ENCODE measurements at places on chromosomes 1 and 21.

GRCh38 chr1:59906931-59907330 is 19.6 kb downstream of the CYP2J2 start:
- no peak for DNase-seq

DNA sequence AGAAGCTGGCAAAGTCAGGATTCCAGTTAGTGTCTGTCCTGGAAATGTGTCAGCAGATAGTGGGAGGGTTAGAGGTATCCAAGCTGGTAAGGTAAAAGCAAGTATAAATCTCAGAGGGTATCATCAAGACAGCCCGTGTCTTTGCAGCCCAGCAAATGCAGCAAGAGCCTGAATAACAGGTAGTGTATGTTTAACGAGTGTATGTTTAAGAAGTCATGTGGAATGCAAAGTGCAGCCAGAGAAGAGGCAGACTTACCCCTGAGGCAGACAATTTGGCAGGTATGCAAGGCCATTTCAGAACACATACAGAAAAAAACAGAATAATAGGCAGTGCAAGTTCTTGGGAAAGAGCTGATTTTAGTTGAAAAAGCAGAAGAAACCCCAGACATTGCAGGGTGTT is 411.0 kb upstream of the NEGR1 start:
- no peak for DNase-seq

DNA sequence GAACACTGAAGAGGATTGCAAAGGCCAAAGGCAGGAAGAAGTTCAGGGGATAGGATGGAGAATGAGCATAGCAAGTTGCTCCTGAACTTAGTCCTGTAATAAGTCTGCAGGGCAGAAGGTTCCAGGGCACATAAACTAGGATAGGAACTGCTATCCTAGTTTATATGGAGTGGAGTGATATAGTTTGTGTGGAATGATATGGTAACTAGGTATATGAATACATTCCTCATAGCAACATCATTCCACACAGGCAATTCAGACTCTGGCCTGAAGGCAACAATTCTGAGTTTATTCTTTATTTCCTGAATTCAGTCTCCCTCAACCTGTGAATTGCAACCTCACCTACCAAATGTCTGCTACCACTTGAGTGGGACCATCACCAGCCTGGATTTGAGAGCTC is 154.9 kb upstream of the GREM2 start:
- DNase-seq = no peak

GRCh38 chr1:7538849-7539768 is 232.0 kb upstream of the VAMP3 start:
- DNase-seq = peak; percentile 17

DNA sequence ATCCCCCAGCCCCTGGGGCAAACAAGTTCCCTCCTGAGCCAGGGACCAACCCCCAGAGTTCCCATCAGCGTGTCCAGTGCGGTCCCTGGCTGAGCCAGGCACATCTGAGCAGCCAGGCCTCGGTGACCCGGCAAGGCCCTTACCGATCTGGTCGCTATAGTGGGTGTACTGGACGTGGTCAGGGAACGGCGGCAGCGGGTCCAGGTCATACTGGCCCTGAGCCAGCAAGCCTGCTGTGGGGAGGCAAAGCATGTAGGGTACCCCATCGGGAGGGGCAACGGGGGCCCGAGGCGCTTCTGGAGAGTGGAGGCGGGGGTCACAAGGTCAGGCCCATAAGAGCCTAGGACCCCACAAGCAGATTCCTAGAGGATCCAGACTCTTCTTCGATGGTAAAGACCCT is 3.5 kb downstream of the MFAP2 start:
- DNase-seq = peak; percentile 49

DNA sequence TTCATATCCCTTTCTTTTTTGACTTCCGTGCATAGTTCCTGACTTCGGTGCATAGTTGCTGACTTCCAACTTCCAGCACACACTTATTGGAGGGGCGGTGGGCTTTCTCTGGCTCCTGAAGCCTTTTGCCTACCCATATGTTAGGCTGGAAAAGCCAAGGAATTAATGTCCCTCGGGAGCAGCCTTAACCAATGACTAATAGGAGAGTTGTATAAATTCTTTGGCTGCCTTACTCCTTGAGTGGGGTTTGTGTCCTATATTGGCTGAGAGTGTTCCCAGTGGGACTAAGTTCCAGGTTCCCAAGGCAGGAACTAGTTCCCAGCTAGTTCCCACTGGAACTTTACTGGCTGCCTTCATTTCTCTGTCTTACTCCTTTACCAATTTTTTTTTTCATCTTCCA is 105.7 kb downstream of the ZNF326 start:
- no peak for DNase-seq

- no peak for DNase-seq
These were observed 56.4 kb downstream of the DIP2A start for GRCh38 chr21:46515109-46515508.

DNA sequence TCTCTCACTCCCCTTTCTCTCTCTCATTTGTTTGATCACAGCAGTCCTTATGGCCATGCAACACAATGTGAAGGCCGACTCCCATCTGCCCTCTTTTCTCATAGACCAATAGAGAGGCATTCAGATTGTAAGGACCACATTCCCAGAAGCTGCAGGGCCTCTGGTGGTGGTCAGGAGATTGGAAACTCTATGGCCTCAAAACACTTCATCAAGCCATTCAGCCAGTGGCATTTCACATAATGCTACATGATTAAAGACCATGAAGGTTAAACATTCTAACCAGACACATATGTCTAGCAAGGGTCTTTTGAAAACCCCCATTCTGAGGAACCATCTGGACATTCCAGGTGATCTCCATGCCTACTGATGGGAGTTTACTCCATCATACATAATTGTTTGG is 769.5 kb upstream of the CXADR start:
- no peak for DNase-seq

GRCh38 chr1:103254691-103255090 is 146.4 kb upstream of the COL11A1 start:
- no peak for DNase-seq

GRCh38 chr1:184285401-184286087 is 101.3 kb upstream of the C1orf21 start:
- no peak for DNase-seq
